ENCODE measurements at places on chromosomes 3 and 15.

DNA sequence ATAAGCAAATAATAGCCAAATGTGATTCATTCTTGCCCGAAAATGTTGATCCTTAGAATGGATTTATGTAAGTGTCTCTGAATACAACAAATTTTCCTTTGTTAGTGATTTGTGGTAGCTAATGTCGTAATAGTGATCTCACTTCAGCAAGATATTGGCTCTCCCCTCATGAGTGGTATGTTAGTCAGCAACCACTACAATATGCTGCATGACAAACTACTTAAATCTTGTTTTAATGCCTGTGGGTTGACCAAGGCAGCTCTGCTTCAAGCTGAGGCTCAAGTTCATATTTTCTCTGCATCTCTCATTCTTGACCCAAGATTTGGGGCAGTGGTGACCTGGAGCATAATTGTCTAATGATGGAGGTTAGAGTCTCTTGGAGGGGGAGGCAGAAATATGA is 49.8 kb upstream of the GALNT15 start:
- DNase-seq: peak; percentile 99

DNA sequence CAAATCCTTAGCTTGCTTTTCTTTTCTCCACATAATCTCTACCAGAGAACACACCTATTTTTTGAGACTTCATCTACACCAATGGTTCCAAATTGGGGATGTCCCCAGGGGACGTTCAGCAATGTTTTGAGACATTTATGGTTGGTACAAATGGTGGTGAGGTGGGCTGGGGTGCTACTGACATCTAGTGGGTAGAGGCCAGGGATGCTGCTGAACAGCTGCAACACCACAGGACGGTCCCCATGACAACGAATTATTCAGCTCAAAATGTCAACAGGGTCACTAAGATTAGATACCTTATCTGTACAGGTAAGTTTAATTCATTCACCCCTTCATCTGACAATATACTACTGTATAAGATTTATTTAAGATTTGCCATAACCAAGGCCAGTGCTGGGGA is 14.4 kb downstream of the GK5 start:
- peak; percentile 8 for DNase-seq

GRCh38 chr3:155382396-155383042 is 89.0 kb upstream of the STRIT1 start:
- peak; percentile 65 for DNase-seq

- no peak for DNase-seq
Observed at GRCh38 chr3:21049334-21050062, 701.5 kb downstream of the ZNF385D start.

DNA sequence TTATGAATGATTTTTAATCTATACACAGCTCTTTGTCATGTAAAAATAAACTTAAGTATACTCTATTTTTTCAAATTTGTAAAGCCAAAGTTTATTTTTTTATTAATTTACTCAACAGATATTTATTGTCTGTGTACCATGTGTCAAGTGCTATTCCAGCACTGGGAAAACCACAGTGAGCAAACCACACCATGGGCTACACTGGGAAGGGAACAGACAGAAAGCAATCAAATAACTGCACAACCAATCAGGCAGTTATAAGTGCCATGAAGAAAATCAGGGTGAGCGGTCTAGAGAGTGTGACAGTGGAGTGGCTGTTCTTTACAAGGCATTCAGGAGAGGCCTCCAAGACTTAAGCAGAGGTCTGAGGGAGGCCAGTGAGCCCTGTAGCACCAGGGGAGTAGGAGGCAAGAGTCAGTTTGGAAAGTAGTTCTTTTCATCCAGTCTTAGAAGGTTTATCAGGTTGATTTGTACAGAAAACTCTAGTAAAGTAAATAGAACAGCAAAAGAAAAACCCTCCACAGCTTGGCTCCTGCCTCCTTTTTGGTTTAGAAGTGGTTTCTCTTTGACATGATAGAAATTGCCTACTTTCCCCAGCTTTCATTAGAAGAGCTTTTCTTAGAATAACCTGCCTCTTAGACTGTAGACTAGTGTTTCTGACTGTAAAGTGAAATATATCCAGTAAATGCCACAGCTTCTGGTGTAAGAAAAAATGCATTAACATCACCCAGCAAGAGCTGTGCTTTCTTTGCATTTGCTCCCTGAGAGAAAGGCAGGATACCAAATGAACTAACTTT is 13.7 kb downstream of the EIF2AK4 start:
- no peak for DNase-seq

- peak; percentile 12 for DNase-seq
Observed at GRCh38 chr15:66670762-66671580, 31.1 kb upstream of the SMAD6 start.

GRCh38 chr3:186281176-186281575 is 80.9 kb downstream of the DGKG start:
- DNase-seq: peak; percentile 90

- DNase-seq: no peak
Observed at GRCh38 chr15:97786741-97787140, 173.8 kb upstream of the ARRDC4 start.

GRCh38 chr3:194162070-194162678 is 26.2 kb downstream of the HES1 start:
- DNase-seq: no peak

All from fibroblast of skin of right biceps (primary cell).